ENCODE measurements at places on chromosomes 7 and 10. TPM values are rescaled to one million over a fixed set of nuclear protein-coding genes. Genes with fewer than 3 reads are reported as not detected.

The EXOSC1 gene
- total RNA-seq, result 46.9 TPM

GRCh38 chr10:72653383-72654096, 27.7 kb upstream of the MICU1 start:
- DNase-seq, result no peak

- no peak for DNase-seq
These were observed 51.2 kb upstream of the KMT2E start for GRCh38 chr7:104962781-104963180.

- no peak for DNase-seq
These were observed 603 bp upstream of the HECW1 start for GRCh38 chr7:43111630-43112458.

GRCh38 chr10:111885046-111885445, 298.5 kb downstream of the GPAM start:
- DNase-seq, result no peak

DNA sequence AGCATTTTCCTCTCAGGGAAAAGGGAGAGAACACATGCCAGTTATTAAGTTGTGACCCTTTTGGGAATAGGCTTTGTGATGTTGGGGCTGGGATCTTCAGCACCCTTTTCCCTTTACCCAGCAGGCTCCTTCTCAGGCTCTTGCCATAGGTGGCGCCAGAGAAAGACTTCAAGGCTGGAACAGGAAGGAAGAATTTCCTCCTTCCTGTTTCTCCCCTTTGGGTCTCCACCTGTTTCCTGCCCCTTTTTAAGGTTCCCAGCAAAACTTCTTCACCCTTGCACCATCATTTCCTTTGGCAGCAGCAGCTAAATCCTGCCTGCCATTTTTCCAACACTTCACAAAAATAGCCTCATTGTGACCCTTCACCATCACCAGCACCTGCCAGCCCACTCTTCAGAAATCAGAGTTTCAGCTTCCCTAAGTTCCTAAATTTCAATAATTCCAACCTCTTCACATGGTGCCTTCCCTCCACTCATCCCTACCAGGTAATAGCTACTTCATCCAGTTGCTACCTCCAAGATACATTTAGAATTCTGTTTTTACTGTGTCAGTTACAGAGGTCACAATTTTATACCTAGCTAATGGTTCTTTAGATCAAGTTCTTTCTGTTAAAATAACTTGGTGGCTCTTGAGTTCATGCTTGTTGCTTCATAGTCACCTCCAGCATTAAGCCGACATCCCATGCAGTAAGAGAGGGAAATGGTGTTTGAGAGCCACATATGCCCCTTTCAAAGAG, 22.4 kb upstream of the FOXK1 start:
- no peak for DNase-seq

- no peak for DNase-seq
These were observed 918.1 kb upstream of the MBL2 start for GRCh38 chr10:53690524-53691240.

- no peak for DNase-seq
These were observed 76.7 kb downstream of the EZH2 start for GRCh38 chr7:148807436-148807835.

DNA sequence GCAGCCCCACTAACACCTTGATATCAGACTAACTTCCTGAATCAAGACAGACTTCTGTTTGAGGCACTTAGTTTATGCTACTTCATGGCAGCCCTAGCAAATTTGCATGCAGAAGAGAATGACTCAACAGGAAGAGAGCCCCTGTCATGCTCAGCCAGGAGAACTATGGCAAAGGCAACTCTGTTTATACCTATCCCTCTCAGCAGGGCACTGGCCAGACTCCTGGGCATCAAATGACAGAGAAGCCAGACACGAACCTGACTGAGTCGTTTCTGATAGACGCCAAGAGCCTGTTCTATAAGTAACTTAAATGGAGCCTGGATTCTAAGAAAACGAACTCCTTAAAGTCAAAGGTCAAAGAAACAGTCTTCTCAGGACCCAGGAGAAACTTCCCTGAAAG, 50.9 kb upstream of the UNC5B start:
- no peak for DNase-seq

GRCh38 chr10:61217851-61218565, 235.2 kb downstream of the TMEM26 start:
- DNase-seq, result no peak

GRCh38 chr10:124125305-124126116, 32.1 kb upstream of the CHST15 start:
- no peak for DNase-seq

DNA sequence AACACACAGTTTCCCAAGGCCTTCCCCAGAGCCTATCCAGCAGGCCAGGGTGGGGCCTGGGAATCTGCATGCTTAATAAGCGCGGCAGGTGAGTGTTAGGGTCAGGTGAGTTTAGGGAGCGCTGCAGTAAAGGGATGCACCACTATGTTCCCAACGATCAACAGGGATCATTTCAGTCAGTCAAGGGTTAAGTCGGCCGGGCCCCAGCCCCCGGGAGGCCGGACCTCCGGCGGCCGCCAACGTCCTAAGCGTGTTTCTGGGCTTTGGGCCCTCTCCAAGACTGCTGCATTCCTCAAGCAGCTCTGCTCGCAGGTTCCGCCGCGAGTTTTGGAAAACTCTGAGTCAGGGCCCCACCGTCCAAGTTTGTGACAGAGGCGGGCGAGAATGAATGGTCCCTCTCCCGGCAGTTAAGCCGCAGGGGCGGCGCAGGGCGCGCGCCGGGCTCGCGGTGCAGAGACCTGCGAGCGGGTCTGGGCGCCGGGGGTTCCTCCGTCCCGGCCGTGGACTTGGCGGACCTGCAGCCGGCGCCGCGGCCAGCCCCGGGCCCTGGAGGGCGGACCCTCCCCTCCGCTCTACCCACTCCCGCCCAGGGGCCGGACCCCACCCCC, 81.6 kb downstream of the ARHGAP22 start:
- DNase-seq, result no peak

The HGF gene
- total RNA-seq, result 0.23 TPM

DNA sequence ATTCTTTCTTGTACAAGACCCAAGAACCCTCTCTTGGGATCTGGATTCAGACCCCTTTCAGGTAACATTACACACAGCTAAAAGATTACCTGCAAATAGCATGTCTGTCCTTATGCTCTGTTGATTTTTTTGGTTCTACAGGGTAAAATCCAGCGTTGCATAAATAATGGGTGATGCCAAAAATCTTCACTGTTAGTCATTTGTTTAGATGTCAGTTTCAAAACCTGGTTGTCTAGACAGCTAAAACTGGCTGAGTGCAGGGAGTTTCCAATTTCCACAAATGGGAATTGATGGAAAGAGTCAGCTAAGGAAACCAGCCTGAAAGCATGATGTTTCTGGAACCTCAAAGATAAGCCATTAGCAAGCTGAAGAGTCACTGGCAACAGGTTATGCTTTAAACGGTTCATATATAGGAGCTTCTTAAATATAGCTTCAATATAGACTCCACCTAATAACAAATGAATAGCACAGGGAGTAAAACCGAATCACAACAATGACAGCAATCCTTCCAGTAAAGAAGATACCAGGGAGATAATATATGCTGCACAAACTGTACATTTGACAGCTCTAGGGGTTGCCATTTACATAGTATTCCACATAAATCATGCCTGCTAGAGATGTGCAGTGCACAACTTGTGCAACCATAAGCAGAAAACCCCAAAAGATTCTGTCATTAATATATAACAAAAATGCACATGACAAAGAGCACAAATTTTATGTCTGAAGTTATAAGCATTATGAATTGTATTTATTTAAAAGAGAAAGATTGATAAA, 20.4 kb downstream of the CCDC71L start:
- DNase-seq, result no peak

The MPP7 gene
- 30.0 TPM for total RNA-seq

DNA sequence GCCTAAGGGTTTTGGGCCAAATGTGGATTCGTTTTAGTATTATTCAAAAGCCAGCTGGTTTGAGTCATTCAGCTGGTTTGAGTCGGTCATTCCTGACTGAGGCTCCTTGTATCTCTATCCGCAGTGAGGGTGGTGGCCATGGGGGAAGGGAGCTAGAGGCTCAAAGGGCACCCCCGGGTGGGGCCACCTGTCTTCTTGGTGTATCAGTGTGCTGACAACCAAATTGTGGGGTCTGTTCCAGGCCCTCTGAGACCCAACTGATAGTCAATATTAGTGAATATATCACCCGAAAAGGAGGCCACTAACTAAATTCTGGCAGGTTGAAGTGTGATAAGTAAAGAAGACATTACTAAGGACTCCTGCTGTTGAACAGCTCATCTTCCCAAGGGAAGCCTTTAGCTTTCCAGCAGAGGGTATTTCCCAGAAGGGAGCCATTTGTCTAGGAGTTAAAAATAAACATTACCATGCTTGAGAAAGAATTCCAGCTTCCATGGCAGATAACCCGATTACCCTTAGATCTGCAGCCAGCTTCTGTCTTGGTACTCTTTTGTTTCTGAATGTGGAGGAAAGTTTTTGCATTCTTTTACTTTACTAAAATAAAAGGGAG, 29.9 kb upstream of the DDX50 start:
- DNase-seq, result no peak

The NME8 gene
- total RNA-seq, result not detected

DNA sequence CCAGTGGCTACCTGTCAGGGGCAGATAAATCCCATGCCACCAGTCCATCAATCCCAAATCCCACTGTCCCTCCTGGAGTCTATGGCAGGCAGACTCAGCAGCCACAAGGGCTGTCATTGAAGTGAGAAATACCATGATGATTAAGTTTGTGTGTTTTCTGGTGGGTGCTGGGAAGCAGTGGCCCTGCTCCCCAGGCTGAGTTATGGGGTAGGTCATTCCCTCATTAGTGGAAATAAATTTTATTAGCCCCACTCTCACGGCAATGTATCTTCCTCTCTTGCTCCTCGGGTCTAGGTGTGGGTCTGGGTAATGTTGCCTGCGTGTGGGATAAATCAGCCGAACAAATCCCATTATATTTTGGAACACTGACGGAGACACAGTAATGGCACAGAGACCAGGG, 76.8 kb downstream of the PLXNA4 start:
- no peak for DNase-seq

The C10orf105 gene
- 0.25 TPM for total RNA-seq

The SPDYE1 gene
- total RNA-seq, result not detected

The CLEC5A gene
- 0.77 TPM for total RNA-seq

GRCh38 chr10:132077091-132077490, 11.3 kb downstream of the JAKMIP3 start:
- no peak for DNase-seq

- no peak for DNase-seq
These were observed 23.6 kb upstream of the ING3 start for GRCh38 chr7:120926943-120927346.

The GPR26 gene
- total RNA-seq, result not detected

DNA sequence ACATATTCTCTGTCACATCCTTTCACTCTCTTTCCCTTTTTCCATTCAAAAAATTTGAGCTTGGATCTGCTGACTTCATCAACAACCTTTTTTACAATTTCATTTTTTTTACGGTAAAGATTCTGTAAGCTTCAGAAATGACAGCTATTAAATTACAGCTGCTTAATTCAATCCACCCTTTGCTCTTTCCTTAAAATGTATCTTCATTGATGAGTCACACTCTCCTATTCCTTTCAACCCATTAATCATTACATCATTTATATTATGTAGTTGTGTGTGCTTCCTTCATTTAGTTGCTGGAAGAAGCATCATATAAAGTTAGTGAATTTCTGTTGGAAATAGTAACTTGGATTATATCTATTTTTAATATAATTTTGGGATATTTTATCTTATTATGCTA, 67.1 kb upstream of the MAGI2 start:
- DNase-seq, result no peak

DNA sequence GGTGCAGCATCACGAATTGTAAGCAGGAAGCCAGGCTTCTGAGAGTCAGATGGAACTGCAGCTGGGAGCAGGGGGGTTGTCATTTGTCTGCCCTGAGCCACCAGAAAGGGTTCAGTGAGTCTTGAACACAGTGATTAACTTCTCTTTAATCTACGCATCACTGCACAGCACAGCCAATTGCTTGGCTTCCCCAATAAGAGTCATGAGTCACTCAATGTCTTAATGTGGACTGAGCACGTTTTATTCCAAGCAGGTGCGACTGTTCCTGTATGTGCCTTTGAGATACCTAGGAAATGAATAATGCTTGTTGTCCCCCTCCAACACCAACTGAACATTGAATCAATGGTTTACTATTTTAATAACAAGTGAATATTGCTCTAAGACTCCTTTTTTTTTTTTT, 26.0 kb upstream of the PLEKHA1 start:
- DNase-seq, result no peak

The PKD1L1 gene
- 0.66 TPM for total RNA-seq

The FHIP2A gene
- total RNA-seq, result 24.8 TPM

- DNase-seq, result no peak
These were observed 197.6 kb upstream of the ZNF32 start for GRCh38 chr10:43846187-43846680.

GRCh38 chr10:15169555-15170401, 1.3 kb upstream of the NMT2 start:
- DNase-seq, result peak; percentile 53

DNA sequence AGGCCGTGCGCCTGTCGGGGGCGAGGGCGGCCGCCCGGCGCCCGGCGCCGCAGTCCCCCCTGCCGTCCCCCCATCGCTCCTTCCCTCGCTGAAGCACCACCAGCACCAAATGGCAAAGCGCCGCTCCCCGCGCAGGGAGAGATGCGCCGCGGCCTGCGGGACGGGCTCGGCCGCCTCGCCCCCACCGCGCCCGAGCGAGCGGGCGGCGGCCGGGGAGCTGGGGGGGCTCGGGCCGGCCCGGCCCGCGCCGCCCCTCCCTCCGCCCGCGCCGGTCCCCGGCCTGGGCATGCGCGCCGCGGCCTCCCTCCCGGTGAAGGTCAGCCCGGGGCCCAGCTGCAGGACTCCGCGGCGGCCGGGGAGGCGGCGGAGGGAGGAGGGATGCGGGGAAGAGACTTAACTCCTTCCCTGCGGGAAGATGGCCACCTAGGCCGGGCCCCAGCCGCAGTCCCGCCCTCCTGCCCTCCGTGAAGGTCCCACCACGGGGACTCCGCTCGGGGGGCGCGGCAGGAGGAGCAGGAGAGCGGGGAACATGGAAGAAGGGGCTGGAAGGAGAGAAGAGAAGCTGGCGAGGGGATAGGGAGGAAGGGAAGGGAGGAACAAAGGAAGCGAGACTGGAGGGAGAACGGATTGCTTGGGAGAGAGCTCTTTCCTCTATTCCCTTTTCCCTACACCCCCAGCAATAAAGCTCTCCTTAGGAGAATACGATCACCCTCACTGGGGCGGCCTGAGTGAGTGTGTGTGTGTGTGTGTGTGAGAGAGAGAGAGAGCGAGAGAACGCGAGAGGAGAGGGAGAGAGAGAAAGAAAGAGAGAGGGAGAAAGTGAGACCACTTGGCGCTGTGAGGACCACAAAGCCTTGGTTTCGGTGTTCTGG, 3.4 kb upstream of the SMARCD3 start:
- peak; percentile 46 for DNase-seq

GRCh38 chr7:135375908-135376699, 133.8 kb downstream of the CNOT4 start:
- no peak for DNase-seq

DNA sequence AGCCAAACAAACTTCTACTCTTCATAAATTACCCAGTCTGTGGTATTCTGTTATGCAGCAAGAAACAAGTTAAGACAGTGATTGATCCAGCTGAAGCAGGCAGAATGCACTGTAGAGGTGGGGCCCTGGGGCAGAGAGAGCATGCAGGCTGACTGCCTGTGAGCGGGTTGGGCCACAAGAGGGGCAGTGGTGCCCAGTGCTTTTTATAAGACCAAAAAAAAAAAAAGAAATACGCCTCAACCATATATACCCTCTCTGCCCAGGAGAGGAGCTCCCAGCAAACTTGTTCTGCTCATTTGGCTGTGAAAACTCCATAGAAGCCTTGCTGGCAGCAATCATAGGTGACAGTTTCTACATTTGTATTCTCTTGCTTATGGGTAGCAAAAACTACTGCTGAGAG, 104.7 kb downstream of the SORBS1 start:
- DNase-seq, result no peak
